Activated CD4-positive, alpha-beta T cell treated with anti-CD3 and anti-CD28 coated beads, Interleukin-2, amount 10 ng/mL, durations not matched to agents 24 days and 14 days (primary cell): ENCODE measurements at places on chromosomes 6 and 20. TPM values are rescaled to one million over a fixed set of nuclear protein-coding genes. Genes with fewer than 3 reads are reported as not detected.

Gene MRPL18
- 106 and 112 TPM in 2 replicates for total RNA-seq

Gene OR2J3
- total RNA-seq: not detected in 2 replicates

Gene HLA-DRB1
- total RNA-seq: 14.2 and 15.0 TPM in 2 replicates

DNA sequence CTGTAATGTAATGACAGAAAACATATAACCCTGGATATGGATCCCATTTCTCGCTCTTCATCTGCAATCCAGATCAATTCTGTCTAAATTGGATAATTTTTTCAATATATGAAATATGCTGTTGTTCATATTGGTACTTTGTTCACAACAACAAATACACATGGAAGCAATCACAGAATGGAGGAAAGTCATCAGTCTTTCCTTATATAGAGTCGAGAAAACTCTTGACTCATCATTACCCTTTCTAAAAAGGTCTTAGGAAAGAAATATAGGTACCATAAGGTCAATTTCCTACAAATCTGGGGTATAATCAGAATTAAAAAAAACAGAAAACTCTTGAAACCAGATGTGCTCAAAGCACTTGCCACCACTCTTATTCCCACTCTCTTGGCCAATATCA is 677.6 kb upstream of the ID4 start:
- H3K4me3 ChIP-seq: no peak overlapping the region
- no peak overlapping the region for H3K27ac ChIP-seq
- no peaks in the 10 kb centered on the region for H3K4me1 ChIP-seq
- DNase-seq: no peak
- H3K27me3 ChIP-seq: no peaks in the 10 kb centered on the region

- no peaks in the 10 kb centered on the region for H3K27me3 ChIP-seq
- DNase-seq: no peak
- H3K4me3 ChIP-seq: no peak overlapping the region
- no peaks in the 10 kb centered on the region for H3K4me1 ChIP-seq
Observed at GRCh38 chr20:7856756-7857155, 83.5 kb downstream of the HAO1 start.

DNA sequence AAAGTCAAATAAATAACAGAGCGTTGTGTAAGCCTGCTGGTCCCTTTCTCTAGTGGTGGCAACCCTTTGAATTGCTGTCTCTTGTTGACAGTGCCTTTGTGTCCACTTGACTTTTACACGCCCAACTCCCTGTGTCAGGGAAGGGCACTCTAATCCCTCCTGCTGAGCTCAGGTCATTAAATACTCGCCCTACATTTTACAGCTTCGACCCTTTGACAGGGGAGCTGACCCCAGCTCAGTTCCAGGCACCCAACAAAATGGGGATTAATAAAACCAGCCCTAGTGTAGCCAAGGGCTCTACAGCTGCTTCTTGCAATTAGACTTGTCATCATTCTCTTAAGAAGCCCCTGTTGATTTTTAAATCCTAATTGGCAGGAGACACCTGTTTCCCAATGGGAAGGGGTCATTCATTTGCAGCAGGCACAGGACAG is 308.2 kb downstream of the EYA4 start:
- no peak overlapping the region for H3K4me3 ChIP-seq
- no peak overlapping the region for H3K27ac ChIP-seq
- no peaks in the 10 kb centered on the region for H3K27me3 ChIP-seq
- no peaks in the 10 kb centered on the region for H3K36me3 ChIP-seq
- H3K4me1 ChIP-seq: no peaks in the 10 kb centered on the region

DNA sequence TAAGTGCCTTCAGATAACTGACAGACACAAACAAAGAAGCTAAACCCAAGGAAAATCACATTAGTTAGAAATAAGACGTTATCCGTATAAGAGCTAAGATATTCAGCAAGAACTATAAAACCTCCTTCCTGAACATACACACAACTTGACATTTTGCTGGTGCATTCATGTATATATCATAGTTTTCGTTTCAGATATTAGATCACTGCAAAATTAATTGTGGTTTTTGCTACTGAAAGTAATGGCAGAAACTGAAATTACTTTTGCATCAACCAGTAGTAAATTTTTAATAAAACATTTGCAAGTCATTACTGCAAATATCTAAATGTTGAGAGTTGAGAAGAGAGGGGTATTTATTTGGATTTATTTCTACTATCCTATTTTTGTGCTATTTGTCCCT is 26.1 kb upstream of the KCNQ5 start:
- H3K27me3 ChIP-seq: peaks cover 21% of the 10 kb centered on the region
- peaks cover 1% of the 10 kb centered on the region for H3K4me1 ChIP-seq
- no peak overlapping the region for H3K27ac ChIP-seq
- H3K4me3 ChIP-seq: no peak overlapping the region
- no peaks in the 10 kb centered on the region for H3K36me3 ChIP-seq

DNA sequence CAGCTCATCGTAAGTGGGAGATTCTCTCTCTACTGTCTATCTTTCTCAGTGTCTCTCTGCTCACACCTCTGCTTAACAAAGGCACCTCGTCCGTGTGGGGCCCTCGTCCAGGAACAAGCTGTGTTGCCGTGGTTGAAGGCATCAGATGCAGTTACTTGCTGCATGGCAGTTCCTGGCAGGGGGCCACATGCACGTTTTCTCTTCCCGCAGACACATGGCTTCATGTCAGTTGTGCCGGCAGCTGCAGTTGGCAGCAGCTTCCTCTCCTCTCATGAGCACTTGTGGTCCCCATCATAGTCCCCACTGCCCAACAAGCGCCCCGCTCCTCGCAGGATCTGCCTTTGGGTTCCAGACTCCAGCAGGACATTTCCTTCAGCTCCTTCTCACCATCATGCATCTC is 7.1 kb upstream of the AFDN start:
- no peak overlapping the region for H3K4me3 ChIP-seq
- peaks cover 53% of the 10 kb centered on the region for H3K27me3 ChIP-seq
- no peaks in the 10 kb centered on the region for H3K36me3 ChIP-seq
- peak; percentile 51 for DNase-seq
- no peak overlapping the region for H3K27ac ChIP-seq
- no peaks in the 10 kb centered on the region for H3K4me1 ChIP-seq

- peaks cover 20% of the 10 kb centered on the region for H3K36me3 ChIP-seq
- H3K27ac ChIP-seq: peak overlapping the region; percentile 89
- DNase-seq: peak; percentile 87
- peak overlapping the region; percentile 85 for H3K4me3 ChIP-seq
Observed at GRCh38 chr20:62929051-62929538, 2.8 kb upstream of the DIDO1 start.

GRCh38 chr20:21391972-21392352 is 5.4 kb downstream of the NKX2-4 start:
- peaks cover 22% of the 10 kb centered on the region for H3K4me1 ChIP-seq
- no peak for DNase-seq
- peaks cover 41% of the 10 kb centered on the region for H3K27me3 ChIP-seq
- peaks cover 37% of the 10 kb centered on the region for H3K36me3 ChIP-seq
- H3K4me3 ChIP-seq: peak overlapping the region; percentile 55
